Urothelium cell line (cell line): ENCODE measurements at places on chromosomes 7 and 10.

GRCh38 chr7:95915731-95916130 lies 143.4 kb downstream of the DYNC1I1 start:
- DNase-seq, result no peak

DNA sequence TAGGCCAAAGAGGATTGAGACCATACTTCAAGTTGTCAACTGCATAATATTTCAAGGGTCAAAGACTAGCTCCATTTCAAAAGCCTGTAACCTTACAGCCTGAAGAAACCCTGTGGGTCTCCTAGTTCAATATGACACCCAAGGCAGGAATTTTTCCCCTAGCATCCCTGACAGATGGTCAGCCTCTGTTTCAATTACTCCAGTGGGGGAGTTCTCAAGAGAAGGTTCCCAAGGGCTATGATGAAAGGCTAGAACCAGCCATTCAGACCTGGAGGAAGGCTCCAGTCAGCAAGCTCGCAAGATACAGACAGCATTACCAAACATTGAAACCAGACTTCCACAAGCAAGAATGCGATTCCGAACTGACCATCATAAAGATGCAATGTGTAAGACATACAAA lies 1.6 kb downstream of the HTR7 start:
- DNase-seq, result no peak

DNA sequence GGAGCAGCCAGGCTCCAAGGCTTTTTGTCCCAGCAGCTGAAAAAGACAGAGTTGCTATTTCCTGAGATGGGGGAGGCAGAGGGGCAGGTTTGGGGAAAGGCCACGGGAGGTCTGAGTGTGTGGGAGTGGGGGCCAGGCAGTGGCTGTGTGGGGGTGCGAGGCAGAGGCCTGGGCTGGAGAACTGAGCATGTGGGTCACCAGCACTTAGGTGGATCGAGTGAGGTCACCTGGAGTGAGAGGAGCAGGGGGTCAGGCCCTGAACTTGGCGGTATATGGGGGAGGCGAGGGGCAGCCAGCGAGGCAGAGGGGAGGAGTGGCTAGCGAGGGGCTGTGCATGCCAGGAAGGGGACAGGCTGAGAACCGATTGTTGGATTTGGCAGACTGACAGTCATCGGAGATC lies 28.4 kb downstream of the IQCE start:
- no peak for DNase-seq

- no peak for DNase-seq
These were observed 109.5 kb downstream of the NRF1 start for GRCh38 chr7:129721068-129721467.

- DNase-seq, result no peak
These were observed 217.3 kb downstream of the GPR158 start for GRCh38 chr10:25392132-25392531.

DNA sequence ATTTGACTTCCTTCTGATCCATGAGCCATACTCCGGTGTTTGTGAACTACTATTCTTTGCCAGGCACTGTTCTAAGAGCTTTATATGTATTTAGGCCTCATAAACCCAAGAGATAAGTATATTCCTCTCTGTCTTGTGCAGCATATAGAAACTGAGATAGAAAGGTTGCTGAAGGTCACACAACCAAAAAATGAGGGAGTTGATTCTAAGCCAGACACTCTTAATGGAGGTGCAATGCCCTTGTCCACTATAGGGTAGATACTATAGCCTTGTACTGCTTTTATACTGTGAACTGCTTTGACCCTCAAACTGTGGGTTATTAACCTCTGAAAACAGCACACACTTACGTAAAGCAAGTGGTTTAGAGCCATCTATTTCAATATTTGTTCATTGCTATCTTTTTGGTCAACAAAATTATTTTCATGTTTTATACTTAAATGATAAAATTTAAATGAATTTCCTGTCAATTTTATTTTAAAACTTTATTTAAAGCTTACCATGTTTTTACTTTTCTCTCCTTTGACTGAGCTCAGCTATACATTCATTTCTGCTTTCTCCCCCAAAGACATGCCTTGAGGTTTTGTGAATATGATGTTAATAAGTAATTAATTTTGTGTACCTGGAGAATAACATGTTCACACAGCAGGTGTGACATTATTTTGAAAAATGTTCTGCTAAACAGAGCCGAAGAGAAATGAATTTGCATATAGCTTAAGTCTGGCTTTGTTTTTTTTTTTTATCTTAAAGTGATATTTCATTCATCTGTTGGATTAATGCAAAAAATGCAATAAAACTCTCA lies 687.3 kb downstream of the DNAJB9 start:
- DNase-seq, result no peak

- DNase-seq, result peak; percentile 86
These were observed 255.8 kb downstream of the ABCA13 start for GRCh38 chr7:48426966-48427555.

GRCh38 chr7:7957513-7957912 lies 11.1 kb upstream of the GLCCI1 start:
- no peak for DNase-seq

GRCh38 chr7:26603631-26604030 lies 260.8 kb downstream of the SKAP2 start:
- peak; percentile 83 for DNase-seq

DNA sequence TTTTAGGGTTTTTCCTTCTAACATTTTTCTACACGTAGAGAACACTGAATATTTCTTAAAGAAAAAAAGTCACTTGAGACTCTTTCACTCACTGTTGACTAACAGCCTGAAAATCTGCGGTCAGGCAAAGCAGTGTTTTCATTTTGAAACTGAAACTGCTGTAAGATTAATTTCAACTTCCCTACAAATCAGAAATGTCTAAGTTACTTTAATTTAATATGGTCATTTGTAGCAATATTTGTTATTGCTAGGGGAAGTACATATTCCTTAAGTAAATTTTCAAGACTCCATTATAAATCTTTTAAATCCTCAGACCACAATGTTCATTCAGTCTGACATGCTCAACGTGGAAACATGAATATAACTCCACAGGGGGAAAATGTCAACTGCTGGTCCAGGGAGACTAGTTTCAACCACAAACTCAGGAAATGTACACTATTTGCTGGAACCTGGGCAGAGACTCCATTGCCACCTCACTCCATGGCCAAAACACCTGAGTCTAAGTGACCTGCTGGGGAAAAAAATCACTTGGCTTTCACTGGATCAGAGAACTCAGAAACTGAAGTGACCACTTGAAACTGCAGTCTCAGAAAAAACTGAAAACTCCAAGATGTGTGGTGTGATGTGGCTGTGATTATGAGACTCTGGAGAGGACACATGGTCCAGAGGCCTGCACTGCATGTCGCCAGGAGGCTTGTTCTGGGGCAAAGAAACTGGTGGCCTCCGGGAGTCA lies 161.2 kb downstream of the TAX1BP1 start:
- DNase-seq, result peak; percentile 33

DNA sequence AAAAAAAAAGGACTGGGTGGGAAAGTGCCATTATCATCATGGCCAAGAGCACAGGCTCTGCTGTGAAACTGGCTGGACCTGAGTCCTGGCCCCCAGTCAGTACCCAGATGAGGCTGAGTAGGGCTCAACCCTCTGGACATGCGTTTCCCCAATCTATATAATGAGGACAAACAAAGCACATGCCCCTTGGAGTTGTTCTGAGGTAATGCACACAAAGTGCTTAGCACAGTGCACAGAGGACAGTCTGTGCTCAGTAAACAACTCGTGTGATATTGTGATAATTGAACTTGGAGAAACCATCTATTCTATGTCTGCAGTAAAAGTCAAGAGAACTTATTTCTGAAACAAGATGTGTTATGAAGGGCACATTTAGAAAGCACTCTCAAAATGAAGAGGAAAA lies 138.8 kb downstream of the KCNMA1 start:
- DNase-seq, result no peak

- DNase-seq, result no peak
These were observed 71.5 kb downstream of the LRRC4 start for GRCh38 chr7:127959770-127960169.

GRCh38 chr10:74190494-74190893 lies 39.5 kb downstream of the ADK start:
- no peak for DNase-seq

DNA sequence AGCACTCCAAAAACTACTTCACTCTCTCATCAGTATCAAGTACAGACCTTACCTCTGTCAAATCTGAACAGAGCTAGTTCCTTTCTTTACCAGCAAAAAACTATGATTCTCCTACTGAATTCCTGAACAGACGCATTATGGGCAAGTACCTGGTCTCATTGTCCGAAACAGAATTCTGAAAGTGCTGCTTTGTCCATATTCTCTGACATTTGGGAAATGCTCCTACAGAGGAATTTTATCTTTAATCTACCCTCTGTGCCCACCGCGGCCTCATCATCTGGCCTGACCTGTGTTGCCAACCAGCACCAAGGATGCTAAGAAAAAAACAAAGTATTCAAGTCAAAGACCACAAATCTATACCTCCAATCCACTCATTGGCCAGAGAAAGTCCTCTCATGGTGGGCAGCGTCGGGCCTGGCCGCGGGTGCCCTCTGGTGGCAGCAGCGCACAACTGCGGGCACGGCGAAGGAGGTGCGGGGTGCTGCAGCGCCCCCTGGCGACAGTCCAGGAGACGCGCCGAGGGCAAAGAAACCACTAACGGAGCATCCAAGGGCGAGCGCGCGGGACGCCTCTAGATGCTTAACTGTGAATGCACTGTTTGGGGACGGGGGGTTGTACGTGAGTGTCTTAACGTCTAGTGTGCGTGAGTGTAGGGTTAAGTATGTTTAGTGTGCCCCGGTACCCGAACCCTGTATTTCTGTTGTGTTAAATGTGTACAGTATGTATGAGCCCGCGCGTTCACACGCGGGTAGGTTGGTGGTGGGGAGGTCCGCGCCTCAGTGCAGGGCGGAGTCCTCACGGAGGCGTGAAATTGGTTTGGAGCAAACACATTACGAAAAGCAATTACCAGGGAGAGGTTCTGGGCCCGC lies 5.0 kb upstream of the GBX1 start:
- peak; percentile 58 for DNase-seq

DNA sequence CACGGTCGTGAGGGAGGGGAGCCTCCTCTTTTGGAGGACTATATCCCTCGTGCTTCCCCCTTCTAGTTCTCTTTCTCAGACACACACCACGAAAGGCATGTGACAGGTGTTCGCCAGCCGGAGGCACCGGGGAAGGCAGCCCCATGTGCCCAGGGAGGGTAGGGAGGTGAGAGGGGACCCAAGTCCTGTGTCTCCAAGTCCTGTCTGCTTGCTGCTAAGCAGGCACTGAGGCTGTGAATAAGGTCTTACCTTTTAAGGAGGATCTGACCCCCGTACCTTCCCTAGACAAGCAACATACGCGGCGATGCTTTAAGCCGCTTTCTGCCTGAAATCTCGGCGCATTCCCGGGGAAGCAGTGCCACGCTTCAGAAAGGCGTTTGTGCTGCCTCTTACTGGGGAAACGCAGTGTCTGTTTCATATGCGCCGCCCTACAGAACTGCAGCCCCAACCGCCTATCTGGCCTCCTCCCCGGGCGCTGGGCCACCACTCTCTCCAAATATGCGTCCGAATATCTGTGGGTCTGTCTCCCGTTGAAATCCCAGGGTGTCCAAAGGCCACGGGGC lies 770 bp downstream of the PLXNA4 start:
- no peak for DNase-seq

GRCh38 chr10:88852327-88852726 lies 683 bp upstream of the ANKRD22 start:
- no peak for DNase-seq

DNA sequence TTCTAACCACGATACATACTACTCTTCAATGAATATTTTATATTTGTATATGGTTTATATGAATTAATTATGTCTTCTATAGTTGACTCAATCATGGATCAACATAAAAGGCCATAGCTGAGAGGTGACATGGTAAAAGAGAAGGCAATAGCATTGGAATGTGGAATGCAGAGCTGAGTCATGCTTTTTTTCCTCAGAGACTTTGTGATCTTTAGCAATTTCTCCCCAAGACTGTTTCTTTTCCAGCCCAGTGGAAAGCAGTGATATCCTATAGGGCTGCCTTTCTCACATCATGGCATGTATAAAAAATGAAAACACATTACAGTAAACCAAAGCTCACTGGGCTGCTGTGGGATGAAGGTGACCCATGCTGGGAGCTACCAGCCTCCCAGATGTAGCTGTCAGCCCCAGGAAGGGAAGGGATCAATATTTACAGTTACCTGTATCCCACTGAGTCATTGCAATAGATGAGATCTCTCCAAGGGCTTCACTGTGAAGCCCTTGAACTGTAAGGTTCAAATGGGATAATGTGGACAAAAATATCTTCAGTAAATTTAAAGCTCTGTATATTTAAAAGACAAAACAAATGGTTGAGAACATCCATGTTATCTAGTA lies 30.2 kb downstream of the SLC39A12 start:
- peak; percentile 65 for DNase-seq

DNA sequence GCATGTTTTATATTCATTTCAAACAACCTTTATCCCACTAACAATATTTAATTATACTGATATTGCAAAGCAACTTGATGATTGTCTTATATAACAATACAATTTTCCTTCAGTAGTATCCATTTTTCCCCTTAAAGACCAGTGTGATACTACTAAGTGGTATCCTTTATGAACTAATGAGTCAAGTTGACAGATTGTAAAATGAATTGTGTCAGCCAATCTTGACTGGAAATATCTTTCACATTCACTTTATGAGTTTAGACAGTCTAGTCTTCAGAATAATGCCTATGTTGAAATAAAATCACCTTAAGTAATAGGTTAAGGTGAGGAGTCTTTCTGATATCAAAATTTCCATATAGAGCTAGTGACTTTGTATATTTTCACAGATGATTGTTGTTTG lies 950.0 kb upstream of the CELF2 start:
- no peak for DNase-seq

- DNase-seq, result no peak
These were observed 119.8 kb downstream of the CACNA2D1 start for GRCh38 chr7:82323806-82324205.

DNA sequence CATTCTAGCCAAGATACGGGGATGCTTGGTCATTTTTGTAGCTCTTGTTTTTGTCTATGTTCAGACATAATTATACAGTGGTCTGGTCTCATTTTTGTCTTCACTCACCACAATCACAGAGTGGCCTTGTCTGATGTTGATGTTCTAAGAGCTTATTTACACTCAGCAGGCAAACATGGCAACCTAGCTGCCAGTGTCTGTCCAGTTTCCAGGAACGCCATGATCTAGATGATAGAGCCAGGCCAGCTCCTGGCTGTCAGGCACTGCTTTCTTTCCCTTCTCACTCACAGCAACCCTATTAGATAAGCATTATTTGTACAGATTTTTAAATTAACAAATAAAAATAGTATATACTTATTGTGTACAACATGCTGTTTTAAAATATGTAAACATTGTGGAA lies 98.6 kb upstream of the PHF14 start:
- DNase-seq, result no peak

GRCh38 chr10:119007211-119007574 lies 22.3 kb upstream of the NANOS1 start:
- no peak for DNase-seq

- DNase-seq, result peak; percentile 58
These were observed 29.4 kb upstream of the JAKMIP3 start for GRCh38 chr10:132036153-132036886.

GRCh38 chr10:16483241-16483917 lies 38.3 kb downstream of the C1QL3 start:
- DNase-seq, result no peak

DNA sequence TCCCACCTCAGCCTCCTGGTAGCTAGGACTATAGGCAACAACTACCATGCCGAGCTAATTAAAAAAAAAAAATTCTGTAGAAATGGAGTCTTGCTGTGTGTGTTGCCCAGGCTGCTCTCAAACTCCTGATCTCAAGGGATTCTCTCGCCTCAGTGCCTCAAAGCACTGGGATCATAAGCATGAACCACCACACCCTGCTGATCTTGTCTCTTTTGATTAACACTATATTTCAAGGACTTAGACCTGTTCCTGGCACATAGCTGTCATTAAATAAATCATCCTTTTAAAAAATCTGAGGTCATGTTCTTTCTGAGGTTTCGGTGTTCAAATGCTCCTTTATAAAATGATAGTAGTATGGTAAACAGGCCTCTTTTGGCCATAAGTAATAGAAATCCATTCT lies 4.8 kb downstream of the PALS2 start:
- no peak for DNase-seq
